ENCODE measurements at places on chromosomes 4 and X.

GRCh38 chr4:79847411-79847810 is 225.6 kb downstream of the ANTXR2 start:
- no peak for DNase-seq

DNA sequence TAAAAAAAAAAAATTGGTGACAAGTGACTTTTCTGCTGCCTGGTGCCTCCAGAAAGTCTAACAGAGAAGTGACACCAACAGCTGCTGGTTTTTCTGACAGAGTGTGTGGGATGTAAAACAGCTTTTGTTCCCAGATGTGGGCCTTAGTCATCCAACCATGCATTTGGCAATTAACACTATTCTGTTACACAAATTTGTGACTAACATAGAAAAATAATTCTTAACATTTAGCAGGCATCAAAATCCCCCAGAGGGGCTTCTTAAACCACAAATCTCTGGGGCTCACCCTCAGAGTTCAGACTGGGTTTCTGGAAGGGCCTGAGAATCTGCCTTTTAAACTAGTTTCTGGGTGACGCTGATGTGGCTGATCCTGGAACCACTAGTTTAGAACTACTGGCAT is 100.5 kb upstream of the PCDH7 start:
- DNase-seq: peak; percentile 54

DNA sequence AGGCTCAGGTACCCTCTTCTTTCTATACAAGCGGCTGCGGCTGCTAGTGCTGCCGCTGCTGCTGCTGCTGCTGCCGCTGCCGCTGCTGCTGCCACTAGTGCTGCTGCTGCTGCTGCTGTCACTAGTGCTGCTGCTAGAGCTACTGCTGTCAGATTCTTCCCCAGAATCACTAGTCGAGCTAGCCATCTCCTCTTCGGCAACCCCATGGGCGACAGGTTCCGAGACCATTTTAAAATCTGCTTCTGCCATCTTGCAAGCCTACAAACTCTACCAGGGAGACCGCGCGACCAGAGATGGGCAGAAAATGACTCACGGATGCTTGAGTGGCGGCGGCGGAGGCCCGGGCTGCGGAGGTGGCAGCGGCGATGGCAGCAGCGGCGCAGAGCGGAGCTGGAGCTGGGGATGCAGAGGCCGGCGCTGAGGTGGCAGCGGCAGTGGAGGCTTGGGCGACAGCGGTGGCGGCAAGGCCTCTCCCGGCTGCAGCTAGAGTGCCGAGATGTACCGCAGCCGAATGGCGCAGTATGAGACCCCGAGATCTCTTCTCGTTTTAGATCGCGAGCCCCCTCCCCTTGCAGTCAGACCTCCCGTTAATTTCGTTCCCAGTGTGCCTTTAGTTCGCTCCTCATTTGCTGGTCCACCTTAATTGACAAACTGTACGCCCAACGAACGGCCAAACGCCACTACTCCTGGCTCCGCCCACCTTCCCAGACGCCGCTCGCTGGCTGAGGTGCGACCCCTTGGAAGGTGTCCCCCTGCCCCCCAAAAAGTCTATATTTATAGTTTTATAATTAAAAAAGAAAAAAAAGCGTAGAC is at the start of gene NAP1L3:
Gene NAP1L3, minus strand, starts transcription at position 523 of the 813 bp plus-strand sequence. Its CDS starts 274 bp downstream, at position 249.
- DNase-seq: no peak

DNA sequence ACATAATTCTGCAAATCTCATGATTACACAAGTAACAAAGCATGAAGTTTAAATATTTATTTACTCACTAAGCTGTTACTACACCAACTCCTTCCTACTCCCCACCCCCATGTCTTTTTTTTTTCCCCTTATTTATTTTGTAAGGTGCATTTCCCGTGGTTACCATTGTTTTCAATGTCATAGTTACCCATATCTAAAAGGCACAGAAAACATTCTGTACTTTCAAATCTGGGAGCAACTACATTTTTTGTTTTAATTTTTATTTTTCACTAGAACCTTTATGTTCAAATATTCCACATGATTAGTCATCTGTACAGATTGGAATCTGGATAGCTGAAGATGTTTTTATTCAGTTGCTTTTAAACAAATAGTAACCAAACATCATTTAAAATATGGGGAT is 62.8 kb downstream of the PPP3CA start:
- no peak for DNase-seq

DNA sequence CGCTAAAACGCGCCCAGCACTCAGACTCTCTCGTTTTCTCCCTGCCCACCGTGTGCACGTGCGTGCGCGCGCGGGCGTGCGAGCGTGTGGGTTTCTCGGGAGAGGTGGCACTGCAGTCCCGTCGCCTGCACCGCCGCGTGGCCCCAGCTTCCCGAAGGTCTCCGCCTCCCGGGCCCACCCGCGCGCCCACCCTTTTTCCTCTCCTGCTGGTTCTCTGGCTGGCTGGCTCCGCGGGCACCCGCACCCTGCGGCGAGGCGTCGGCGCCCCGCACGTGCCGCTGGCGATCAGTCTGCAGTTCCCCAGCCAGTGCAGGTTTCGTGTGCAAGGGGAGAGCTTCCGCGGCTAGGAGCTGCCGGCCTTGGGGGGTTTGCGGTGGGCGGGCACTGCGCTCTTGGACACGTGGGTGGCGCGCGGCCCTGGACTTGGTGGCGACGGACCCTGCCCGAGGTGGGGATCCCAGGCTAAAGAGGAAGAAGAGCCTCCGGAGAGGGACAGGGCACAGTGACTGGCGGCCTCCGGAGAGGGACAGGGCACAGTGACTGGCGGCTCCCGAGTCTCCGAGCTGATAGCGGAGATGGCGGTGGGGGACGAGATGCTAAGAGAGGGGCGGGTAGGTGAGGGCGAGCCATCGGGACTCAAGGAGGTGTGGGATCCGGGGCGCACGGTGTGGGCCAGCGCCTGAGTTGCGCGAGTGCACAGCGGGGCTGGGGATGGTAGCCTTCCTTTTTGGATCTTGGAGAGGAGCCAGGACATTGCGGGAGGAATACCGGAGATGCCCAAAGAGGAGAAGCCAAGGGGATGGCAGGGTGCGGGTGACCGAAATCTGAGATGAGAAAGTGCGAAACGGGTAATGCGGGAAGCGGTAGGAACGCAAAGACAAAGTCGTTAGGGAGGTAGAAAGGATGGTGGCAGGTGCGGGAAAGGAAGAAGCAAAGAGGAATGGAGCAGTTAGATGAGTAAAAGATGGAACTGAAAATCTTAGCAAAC is at the start of gene FAM184B:
Gene FAM184B, minus strand, starts transcription at position 322 of the 988 bp plus-strand sequence. CDS start 322 bp downstream, outside the sequence.
- DNase-seq: no peak

GRCh38 chr4:76989391-76990061 is 40.0 kb downstream of the SEPTIN11 start:
- no peak for DNase-seq

DNA sequence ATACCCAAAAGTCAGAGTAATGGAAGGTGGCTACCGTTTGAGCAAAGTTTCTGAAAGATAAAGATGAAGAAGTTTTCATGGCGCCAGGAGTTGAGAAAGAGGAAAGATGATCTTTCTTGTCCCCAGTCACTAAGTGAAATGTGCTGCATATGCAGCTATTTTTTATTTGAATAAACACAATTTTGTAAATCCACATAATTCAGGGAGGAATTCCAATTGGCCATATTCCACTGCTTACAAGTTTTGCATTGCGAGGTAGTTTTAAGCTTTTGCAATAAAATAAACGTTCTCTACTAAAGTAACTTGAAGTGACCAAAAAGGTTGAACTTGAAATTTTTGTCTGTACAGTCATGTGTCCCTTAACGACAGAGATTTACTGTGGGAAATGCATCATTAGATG is 139.3 kb upstream of the VCX2 start:
- no peak for DNase-seq

GRCh38 chrX:19606902-19607301 is 91.6 kb upstream of the MAP3K15 start:
- no peak for DNase-seq

GRCh38 chr4:16161851-16162408 is 64.3 kb downstream of the TAPT1 start:
- no peak for DNase-seq

- DNase-seq: peak; percentile 61
These were observed 62.3 kb downstream of the FAM193A start for GRCh38 chr4:2598511-2599303.

DNA sequence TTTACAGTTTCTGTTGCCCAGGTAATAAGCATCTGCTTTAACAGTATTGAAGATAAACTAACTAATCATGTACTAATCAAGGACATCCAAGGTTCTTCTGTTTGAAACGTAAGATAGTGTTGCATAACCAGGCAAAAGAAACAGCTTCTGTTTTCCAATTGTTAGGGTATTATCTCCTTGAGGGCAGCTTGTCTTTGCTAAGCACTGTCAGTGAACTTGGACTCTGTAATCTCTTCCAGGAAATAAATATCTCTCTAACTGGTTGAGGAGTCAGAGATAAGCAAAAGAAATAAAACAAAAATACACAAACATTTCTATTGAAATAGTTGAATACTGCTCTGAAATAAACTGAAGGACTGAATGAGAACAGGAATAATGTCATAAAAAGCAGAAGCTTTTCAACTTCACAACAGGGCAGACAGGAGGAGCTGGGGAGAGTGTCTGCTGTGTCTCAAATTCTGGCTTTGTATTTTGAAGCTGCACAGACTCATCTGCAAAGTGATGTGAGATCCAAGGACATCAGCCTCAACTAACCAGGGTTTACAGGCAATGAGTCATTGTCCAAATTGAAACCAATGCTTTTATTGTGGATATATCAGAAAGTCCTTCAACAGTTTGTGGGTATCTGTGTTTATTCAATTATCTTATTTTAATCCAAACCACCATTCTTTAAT is 1253.0 kb upstream of the PCDH7 start:
- DNase-seq: no peak

DNA sequence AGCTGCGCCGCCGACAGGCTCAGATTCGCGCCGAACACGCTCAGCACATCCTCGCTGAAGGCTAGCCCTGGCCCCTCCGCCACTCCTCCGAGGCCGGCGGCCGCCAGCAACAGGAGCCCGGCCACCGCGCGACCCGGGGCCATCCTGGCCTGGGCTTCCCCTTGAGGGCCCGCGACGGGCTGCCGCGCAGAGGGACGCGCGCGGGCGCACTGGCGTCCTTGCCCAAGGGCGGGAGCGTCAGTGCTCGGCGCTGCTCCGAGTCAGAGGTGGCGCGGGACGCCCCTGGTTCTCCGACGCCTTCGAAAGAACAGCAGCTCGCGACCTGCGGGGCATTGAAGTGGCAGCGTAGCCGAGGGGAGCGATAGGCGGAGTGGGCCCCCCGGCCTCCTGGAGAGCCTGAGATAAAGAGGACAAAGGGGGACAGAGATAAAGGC is 745 bp downstream of the SLC39A8 start:
- DNase-seq: peak; percentile 58

DNA sequence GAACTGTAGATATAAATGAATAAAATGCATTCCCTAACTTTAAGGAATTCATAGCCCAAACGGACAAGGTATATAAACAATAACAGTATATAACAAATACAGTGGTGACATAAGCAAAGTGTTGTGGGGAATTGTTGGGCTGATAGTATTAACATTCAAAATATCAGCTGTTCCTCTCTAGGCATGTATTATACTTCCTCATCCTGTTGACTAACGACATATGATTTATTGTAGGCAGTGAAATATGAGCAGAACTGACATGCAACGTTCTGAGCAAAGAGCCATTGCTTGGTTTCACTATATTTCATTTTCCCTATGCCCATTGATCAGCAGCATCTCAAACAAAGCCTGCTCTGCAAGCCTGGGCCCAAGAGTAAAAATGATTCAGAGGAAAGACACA is 143.9 kb downstream of the PTCHD1 start:
- peak; percentile 13 for DNase-seq

GRCh38 chr4:104169437-104169836 is 325.3 kb downstream of the CXXC4 start:
- DNase-seq: no peak

DNA sequence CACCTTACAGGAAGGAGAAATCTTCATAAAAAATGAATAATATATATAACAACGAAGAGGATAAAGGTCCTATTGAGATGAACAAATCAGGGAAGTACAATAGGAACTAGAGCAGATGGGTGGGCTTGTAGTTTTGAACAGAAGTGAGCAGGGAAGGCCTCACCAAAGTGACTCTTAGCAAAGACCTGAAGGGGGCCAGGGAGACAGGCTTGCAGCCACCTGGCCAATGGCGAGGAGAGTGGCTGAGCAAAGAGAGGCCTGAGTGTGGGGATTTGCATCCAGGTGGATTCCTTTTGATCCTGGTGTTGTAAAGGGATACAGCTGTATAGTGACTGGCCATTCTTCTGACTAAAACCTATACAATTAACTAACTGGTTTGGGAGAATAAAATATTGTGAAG is 354.1 kb downstream of the CAMK2D start:
- no peak for DNase-seq

- DNase-seq: no peak
These were observed 3.3 kb downstream of the HAND2 start for GRCh38 chr4:173526724-173527102.

DNA sequence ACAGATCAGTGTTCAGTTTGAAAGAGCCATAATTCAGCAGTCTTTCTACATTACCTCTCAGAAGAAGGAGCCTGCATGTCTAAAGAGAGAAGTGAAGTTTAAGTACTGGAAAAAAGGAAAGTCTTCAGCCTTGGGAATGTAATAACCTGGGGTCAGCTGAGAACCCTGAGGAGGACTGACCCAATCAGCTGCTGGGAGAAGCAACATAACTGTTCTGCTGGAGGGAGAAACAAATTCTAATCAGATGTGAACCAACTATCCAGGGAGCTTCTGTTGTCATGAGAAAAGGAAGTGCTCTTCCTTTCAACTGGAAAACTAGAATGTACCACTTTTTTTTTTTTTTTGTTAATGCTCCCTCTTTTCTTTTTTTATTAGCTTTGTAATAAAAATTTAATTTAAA is 64.5 kb upstream of the PDE5A start:
- no peak for DNase-seq

DNA sequence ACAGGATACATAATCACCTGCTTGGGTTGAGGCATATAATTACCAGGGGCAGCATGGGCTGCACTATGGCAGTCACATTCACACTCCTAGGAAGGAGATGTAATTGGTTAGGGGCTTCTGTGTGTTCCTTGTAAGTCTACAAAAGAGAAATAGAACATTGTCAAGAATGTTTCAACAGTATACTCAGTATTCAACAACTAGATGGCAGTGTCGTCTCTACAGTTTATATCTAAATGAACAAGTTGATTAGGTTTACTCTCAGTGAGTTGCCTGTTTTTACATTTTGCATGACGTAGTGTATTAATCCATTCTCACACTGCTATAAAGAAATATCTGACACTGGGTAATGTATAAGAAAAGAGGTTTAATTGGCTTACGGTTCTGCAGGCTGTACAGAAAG is 50.5 kb upstream of the RAB33B start:
- DNase-seq: no peak

DNA sequence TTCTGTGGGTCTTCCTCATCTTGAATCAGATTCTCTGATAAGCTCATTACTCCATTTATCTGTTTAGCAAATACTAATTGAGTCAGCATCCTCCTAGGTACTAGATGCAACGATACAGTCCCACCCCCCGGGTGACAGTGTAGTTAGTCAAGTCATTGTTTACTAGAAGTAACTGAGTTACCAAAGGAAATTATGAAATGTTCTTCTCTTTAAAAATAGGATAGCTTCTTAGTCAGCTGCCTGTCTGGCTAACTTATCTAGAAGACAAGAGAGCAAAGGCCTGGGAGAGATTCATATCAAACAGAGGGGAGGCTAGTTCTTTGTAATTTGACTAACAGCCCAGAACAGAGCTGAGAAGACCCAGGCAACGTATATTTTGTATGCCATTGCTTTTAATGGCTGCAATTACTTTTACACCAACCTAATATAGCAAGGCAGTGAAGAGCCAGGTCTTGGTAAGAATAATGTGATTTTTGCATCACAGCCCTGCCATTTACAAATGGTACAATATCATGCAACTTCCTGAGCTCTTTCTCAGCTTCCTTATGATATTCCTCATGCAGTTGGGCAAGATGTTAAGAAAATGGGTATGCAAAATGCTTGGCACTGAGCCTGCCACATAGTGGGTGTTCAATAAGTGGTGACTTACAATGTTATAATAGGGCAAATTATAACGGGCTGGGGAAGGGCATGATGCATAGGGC is 149.9 kb downstream of the CHIC2 start:
- peak; percentile 65 for DNase-seq
